ENCODE measurements at places on chromosomes 4 and X.

DNA sequence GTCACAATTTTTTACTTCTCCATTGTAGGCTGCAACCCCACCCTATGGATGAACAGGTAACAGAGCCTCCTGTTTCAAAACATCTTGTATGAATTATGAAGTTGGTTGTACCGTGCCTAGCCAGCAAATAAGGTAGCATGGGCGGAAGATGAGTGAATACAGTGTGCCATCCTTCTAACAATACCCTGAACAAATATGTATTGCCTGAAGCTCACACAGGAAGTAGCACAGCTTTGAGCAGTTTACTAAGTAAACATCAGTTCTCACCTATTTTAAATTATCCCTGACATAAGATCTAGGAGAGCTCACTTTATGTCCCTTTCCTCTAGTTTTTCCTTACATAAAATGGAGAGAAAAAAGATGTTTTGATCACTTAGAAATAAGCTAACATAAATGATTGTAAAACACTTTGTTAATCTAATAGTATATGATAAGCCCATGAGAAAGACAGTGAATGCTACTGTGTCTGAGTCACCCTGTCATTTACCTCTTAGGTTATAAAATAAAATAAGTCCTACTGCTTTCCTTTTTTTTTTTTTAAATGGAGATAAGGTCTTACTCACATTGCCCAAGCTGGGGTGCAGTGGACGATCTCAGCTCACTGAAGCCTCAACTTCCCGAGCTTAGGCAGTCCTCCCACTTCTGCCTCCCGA is 36.6 kb downstream of the GRSF1 start:
- no peak for DNase-seq

- peak; percentile 26 for DNase-seq
Measured at GRCh38 chr4:29805245-29805644, 914.9 kb upstream of the PCDH7 start.

DNA sequence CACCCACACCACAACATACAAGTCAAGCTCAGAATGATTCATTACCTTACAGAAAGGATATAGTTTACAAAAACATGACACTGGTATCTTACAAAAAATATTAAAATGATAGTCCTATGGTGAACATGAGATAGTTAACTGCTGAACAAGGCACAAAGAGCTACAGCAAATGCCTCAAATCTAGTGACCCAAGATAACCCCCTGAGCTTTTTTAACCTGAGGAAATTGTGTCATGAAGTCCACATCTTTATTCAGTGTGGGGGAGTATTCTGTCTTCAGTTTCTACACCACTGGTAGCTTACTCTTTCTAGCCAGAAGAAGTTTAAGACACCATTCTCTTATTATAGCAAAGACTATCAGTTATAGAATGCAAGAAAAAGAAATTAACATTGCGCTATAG is 218.7 kb downstream of the MAPK10 start:
- no peak for DNase-seq

DNA sequence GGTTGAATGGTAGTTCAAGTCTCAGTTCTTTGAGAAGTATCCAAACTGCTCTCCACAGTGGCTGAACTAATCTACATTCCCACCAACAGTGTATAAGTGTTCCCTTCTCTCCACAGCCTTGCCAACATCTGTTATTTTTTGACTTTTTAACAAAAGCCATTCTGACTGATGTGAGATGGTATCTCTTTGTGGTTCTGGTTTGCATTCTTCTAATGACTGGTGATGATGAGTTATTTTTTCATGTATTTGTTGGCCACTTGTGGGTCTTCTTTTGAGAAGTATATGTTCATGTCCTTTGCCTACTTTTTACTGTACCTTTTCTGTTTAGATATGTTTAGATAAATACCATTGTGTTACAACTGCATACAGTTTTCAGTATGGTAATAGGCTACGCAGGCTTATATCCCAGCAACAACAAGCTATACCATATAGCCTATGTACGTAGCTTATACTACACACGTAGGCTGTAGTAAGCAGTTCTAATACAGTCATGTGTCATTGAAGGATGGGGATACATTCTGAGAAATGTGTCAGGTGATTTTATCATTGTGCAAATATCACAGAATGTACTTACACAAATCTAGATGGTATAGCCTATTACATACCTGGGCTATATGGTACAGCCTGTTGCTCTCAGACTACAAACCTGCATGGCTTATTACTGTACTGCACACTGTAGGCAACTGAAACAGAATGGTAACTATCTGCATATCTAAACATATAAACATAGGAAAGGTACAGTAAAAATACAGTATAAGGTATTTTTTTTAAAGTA is 28.1 kb downstream of the KLHL8 start:
- no peak for DNase-seq

GRCh38 chr4:159105761-159106243 is 2.9 kb downstream of the RAPGEF2 start:
- no peak for DNase-seq

GRCh38 chr4:94642561-94642866 is 115.2 kb upstream of the BMPR1B start:
- DNase-seq = no peak

- no peak for DNase-seq
Measured at GRCh38 chr4:40309250-40309774, 25.8 kb upstream of the CHRNA9 start.

DNA sequence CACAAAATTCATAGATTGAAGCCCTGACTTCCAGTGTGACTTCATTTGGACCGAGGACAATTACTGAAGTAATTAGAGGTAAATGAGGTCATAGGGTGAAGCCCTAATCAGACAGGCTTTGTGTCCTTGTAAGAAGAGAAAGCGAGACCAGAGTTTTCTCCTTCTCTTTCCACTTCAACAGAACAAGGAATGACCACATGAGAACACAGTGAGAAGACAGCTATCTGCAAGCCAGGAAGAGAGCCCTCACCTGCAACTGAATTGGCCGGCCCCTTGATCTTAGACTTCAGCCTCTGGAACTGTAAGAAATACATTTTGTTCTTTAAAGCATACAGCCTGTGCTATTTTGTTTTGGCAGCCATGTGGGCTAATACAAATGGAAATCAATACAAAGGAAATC is 67.1 kb upstream of the PRKG2 start:
- DNase-seq = no peak

- peak; percentile 35 for DNase-seq
Measured at GRCh38 chr4:7901311-7901885, 38.3 kb downstream of the AFAP1 start.

DNA sequence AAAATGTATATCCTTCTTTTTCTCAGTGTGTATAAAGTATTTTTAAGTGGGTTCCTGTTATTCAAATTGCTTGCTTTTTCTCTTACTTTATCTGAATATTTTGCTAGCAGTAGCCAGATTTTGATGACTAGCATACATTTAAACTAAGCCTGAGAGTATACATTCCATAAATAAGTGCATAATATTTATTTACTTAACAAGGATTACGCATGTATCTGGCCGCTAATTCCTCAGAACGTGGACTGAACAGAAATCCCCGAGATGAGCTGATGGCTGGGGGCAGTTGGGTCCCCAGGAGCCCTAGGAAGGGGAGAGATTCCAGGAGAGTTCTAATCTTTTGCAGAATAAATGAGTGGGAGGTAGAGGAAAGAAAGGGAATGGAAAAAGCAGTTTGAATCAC is 91.0 kb downstream of the PHOX2B start:
- no peak for DNase-seq

DNA sequence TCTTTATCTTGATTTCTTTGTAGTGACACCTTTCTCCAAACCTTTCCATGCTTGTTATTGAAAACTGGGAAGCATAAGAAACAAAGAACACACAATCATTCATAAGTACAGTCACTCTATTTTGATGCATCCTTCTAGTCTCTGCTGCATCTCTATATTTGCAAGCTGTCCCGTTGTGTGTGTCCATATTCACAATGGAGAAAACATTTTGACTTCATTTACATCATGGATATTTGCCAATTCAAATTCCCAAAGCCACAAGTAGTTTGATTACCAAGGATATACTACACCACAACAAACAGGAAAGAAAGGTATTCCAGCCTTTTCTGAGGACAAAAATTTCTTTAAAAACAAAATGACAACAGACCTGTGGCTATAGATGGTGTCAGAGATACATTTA is 673.8 kb downstream of the STIM2 start:
- no peak for DNase-seq

GRCh38 chr4:153595894-153596601 is 88.0 kb upstream of the TLR2 start:
- no peak for DNase-seq

DNA sequence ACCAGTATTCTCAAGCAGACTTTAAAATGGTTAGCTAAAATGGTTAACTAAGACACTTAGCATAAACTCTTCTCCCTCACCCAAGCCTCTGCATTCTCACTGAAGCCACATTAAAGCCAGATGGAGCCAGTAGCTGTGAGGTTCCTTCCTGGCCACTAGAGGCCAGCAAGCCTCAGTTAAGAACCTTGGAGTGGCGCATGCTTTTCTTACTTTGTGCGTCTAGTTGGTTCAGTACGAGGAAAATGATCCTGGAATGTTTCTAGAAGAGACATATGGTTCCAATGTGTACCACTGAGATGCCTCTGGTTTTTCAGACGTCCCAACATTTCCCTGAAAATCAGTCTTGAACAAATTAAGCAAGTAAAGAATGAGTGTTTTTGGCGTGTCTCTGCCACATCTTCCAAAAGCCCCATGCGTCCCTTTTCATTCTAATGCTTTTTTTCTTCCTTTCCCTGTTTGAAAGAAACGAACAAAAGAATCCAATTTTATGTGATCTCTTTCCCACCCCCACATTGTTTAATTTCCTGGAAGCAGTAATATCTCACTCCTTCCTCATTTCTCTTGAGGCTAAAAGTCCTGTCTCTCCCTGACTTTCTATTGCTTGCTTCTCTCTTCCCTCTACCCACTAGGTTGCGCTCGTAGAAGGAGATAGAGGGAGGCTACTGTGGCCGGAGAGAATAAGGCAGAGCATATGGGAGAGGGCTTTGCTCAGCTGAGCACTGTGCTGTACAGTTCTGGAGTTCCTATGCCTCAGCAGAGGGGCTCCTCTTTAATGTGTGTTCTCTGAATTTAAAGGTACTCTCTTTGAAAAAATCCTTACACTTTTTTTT is 82.9 kb upstream of the TAB3 start:
- DNase-seq = no peak

- DNase-seq = no peak
Measured at GRCh38 chr4:173194157-173194556, 25.5 kb downstream of the GALNT7 start.

- DNase-seq = no peak
Measured at GRCh38 chrX:67612231-67612630, 68.4 kb downstream of the AR start.

GRCh38 chr4:184732126-184732525 is 1.8 kb downstream of the CENPU start:
- no peak for DNase-seq

- DNase-seq = no peak
Measured at GRCh38 chrX:130053236-130053635, 57.1 kb downstream of the ELF4 start.

GRCh38 chrX:29229802-29230201 is 642.6 kb downstream of the IL1RAPL1 start:
- DNase-seq = no peak

DNA sequence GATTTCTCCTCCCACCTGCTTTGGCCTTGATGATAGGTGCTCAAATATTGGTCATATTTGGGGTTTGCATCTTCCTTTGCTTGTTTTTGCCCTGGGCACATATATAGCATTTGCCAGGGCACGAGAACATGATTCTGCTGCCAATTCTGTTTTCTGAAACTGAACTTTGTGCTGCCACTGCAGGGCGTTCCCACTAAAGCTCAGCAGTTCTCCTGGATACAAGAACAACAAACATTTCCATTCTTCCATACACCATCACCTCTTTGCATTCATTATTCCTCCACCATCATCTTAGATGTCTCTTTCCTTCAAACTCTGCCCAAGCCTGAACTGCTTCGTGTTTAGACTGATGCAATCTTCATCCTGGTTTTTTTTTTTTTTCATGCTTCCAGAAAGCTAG is 36.3 kb upstream of the GATB start:
- DNase-seq = no peak

DNA sequence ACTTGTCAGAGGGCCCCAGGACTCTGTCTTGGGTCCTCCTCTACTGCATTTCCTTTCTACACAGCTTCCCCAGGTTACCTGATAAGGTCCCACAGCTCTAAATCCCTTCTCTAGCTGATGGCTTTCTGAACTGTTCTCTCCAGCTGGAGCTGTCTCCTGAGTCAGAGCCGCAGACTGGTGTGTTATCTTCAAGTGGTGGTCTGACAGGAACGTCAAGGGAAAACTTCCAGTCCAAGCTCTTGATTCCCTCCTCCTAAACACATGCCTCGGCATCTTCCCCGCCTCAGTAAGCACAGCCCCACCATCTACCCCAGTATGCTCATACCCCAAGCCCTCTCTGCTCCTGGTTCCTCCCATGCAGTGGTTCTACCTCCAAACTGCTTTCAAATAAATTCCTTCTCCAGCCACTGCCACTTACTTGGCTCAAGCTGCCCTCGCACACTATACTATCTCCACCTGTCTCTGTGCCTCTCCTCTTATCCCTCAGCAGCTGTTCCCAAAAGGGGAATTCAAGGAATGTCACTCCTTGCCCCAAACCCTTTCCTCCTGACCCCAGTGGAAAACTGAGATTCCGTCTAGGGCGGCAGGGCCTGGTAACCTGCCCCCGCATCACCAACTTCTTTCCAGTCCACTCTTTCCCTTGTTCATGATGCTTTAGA is 17.2 kb upstream of the CENPU start:
- DNase-seq = no peak

DNA sequence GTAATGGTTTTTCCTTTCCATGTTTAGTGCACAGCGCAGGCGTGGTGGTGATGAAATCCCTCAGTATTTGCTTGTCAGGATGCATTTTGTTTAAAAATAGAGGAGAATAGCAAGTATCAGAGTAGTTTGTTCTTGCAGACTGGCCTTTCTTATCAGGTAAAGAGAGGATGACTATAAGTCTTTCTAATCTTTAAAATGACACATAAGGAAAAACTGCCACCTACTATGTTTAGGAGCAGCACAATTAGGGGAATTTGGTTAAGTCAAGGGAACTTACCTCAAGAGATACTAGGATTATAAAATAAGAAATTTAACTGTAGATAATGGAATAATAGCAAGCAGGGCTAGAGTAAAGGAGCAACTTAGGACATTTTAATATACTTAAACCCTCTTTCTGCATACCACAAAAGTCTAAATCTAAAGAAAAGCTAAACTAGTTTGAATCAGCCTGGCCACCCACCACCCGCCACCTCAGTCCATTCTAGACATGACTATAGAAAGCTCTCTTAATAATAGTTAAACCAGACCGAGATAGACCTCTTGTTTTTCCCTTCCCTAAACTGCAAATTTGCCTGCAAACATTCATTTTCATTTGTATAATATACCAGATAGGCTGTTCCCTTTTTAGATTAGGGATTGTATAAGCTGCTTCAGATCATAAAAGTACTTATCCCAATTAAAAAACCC is 62.0 kb downstream of the APOOL start:
- DNase-seq = no peak

GRCh38 chr4:4333265-4333706 is 43.2 kb downstream of the ZBTB49 start:
- no peak for DNase-seq

GRCh38 chr4:71456841-71457240 is 118.0 kb downstream of the SLC4A4 start:
- no peak for DNase-seq

DNA sequence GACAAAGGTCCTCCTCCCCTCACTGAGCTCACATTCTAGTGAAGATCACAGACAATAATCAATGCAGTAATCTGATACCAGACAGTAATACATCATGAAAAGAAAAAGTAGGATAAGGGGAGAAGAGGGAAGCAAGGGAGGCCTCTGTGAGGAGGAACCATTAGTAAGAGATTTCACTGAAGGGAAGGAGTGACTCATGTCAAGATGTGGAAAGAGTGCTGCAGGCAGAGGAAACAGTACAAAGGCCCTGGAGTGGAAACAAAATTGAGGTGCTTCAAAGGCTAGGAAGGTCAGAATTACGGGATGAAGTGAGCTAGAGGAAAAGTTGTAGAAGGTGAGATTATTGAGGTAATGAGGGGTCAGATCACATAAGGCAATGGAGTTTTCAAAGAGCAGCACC is 38.1 kb downstream of the LAMTOR3 start:
- no peak for DNase-seq

Data from NCI-H2081 (cell line).